ENCODE measurements at places on chromosomes 6 and 20.
A peak's percentile ranks its signal among the peaks of the same experiment; 100 is the strongest.

DNA sequence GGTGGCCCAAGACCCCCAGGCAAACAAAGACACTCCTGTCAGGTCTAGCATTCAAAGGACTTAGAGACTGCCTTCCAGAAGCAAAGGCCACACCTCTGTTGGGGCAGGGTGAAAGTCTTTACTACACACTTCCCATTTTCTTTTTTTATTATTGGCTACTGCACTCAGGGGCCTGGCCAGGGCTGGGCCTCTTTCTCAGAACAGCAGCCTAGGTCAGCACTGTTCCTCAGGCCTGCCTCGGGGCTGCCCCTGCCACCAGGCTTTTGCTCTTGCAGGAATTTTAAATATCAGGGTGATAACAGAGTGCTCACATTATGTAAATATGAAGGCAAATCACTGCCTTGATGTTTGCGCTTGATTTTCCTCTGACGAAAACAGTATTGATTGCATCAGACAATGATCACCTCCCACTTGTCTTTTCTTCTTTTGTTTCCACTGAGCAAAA is 18.5 kb downstream of the GSTA4 start:
- no peaks in the 10 kb centered on the region for H3K4me1 ChIP-seq
- H3K27me3 ChIP-seq, result no peaks in the 10 kb centered on the region
- H3K36me3 ChIP-seq, result no peaks in the 10 kb centered on the region
- H3K27ac ChIP-seq, result no peak overlapping the region

- no peaks in the 10 kb centered on the region for H3K36me3 ChIP-seq
- H3K27me3 ChIP-seq, result no peaks in the 10 kb centered on the region
- H3K27ac ChIP-seq, result no peak overlapping the region
- DNase-seq, result peak; percentile 93
These were observed 6.5 kb downstream of the PLEKHG1 start for GRCh38 chr6:150606168-150606591.

- DNase-seq, result no peak
- no peak overlapping the region for H3K27ac ChIP-seq
These were observed 559.4 kb downstream of the COL12A1 start for GRCh38 chr6:74646461-74646860.

- no peak overlapping the region for H3K27ac ChIP-seq
- DNase-seq, result no peak
- H3K36me3 ChIP-seq, result peaks cover 19% of the 10 kb centered on the region
- peaks cover 3% of the 10 kb centered on the region for H3K4me1 ChIP-seq
- H3K4me3 ChIP-seq, result no peak overlapping the region
These were observed 32.1 kb downstream of the TXNDC5 start for GRCh38 chr6:7878401-7878964.

DNA sequence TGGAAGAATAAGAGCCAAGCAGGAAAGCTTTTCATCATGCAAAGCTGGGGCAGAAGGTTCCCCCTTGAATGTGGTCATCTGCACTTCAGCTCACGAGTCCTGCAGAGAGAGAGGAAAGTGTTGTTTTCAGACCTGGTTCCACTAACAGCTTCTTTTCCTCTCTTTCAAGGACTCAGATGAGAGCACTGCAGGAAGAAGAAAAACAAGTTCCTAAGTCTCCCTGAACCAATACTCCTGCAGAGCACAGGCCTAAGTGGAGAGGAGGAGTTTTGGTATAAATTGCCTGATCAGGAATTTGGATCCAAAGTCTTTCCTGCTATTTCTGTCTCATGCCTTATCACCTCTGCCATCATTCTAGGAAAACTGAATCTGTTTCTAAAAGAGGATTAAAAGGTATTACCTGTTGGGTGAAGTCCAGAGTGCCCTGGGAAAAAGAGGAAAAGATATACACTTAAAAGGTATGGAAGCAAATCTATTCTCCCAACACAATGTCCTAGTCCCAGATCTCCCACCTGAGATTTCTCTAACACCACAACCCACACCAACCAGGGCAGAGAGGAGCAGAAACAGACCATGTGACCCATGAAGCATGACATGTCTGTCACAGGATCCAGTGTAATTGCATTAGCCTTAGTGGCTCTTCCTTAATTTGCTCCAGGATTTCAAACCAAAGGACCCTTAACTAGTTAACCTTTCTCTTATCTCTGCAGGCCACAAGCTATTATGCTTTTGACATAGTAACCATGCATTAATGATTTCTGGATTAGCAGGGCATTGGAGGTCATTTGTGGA is 12.2 kb downstream of the HLA-DRB5 start:
- H3K27ac ChIP-seq, result no peak overlapping the region
- no peak for DNase-seq
- no peaks in the 10 kb centered on the region for H3K4me1 ChIP-seq
- no peaks in the 10 kb centered on the region for H3K36me3 ChIP-seq
- H3K4me3 ChIP-seq, result no peak overlapping the region
- H3K27me3 ChIP-seq, result no peaks in the 10 kb centered on the region

- no peak overlapping the region for H3K4me3 ChIP-seq
- H3K36me3 ChIP-seq, result no peaks in the 10 kb centered on the region
- H3K27me3 ChIP-seq, result no peaks in the 10 kb centered on the region
- H3K4me1 ChIP-seq, result no peaks in the 10 kb centered on the region
- DNase-seq, result no peak
These were observed 239.8 kb upstream of the SULF2 start for GRCh38 chr20:48025051-48025515.

DNA sequence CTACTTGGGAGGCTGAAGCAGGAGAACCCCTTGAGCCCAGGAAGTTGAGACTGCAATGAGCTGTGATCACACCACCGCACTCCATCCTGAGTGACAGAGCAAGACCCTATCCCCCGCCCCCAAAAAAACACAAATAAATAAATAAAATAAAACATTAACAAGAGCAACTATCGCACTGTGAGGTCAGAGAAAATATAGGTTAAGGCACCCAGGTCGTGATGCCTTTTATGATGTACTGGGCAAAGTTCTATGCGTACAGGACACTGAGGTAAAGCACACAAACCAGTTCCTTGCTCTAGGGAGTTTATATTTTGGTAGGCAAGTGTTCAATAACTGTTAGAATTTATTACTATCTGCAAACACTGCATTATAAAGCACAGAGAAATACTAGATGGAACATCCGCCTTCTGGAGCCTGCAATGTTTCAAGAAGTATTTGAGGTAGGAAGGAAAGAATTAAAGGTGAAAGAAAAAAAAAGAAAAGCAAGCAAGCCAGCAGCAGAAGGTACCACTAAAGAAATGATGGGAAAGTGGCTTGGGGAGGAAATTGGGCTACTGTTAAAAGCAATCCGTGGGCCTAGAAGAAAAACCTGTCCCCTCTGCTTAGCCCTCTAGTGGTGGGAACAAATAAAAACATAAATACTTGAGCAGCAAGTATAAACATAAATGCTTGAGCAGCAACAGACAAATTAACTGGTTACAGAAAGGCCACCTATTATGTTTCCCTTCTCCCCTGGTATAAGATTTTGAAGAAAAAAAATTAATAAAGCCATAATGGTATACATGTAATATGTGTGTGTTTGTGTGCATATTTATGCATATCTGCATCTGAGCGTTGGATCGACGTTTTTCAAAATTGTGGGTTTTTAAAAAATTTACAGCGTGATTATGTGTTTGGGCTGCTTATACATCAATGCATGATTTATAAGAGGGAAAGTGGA is 128.0 kb downstream of the PHACTR1 start:
- H3K27me3 ChIP-seq, result no peaks in the 10 kb centered on the region
- no peaks in the 10 kb centered on the region for H3K4me1 ChIP-seq
- H3K36me3 ChIP-seq, result no peaks in the 10 kb centered on the region
- no peak overlapping the region for H3K4me3 ChIP-seq

DNA sequence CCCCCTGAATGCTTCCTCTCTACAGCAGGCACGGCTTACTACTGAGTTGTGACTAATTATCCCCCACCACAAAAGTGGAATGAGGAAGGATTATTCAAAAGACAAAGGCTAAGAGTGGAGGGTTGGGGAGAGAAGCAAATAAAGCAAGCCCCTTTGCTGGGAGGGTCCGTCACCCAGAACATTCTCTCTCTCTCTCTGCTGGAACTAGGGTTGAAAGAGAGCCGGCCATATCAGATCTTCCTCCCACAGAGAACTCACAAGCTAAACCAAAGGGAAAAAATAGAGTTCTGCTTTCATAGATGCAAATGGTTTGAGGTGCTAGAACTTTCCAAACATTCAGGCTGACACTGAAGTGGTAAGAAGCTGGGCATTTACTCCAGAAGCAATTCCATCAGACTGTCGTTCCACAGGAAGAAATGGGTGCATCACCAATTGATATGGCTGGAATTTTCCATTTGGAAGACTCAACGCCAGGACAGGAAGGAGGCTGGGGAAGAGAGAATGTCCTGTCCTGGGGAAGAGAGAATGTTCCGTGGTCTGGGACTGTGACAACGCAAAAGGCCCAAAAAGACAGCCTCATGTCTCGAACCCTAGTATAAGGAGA is 7.9 kb downstream of the ZMYND8 start:
- DNase-seq, result no peak
- no peaks in the 10 kb centered on the region for H3K27me3 ChIP-seq
- H3K4me3 ChIP-seq, result no peak overlapping the region
- H3K36me3 ChIP-seq, result no peaks in the 10 kb centered on the region

GRCh38 chr6:34527751-34528670 is 28.1 kb downstream of the SPDEF start:
- H3K36me3 ChIP-seq, result no peaks in the 10 kb centered on the region
- no peaks in the 10 kb centered on the region for H3K27me3 ChIP-seq
- H3K4me1 ChIP-seq, result no peaks in the 10 kb centered on the region

- H3K27me3 ChIP-seq, result no peaks in the 10 kb centered on the region
- H3K4me3 ChIP-seq, result no peak overlapping the region
- DNase-seq, result no peak
- H3K4me1 ChIP-seq, result peaks cover 7% of the 10 kb centered on the region
These were observed 41.5 kb downstream of the PLCB4 start for GRCh38 chr20:9110365-9110764.

DNA sequence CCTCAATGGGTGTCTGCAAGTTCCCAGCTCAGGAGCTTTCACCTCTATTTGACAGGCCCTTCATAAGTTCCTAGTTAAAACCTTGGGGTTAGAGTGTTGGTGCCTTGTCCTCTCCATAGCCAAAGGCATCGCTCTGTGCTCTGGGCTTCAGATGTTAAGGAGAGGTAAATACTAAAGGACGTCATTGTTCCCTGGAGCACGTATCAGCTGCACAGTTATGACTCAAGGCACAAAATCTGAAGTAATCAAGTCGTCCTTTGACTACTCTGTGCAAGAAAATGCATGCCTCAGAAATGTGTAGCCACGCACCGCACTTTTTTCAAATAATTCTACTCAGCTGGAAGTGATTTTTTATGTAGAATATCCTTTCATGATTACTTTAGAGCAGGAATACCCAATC is 240.8 kb upstream of the QKI start:
- H3K27ac ChIP-seq, result no peak overlapping the region
- no peaks in the 10 kb centered on the region for H3K4me1 ChIP-seq
- H3K4me3 ChIP-seq, result no peak overlapping the region
- no peaks in the 10 kb centered on the region for H3K36me3 ChIP-seq

- DNase-seq, result peak; percentile 92
- no peaks in the 10 kb centered on the region for H3K27me3 ChIP-seq
- peak within 1 kb of the TSS; percentile 83 for H3K27ac ChIP-seq
- H3K4me3 ChIP-seq, result peak within 1 kb of the TSS; percentile 86
- H3K4me1 ChIP-seq, result peaks cover 6% of the 10 kb centered on the region
These were observed at the start of gene MCM9 for GRCh38 chr6:118934461-118935330. MCM9 (minus strand) TSS chr6:118935159; CDS start chr6:118931723, 3,436 bp downstream.

DNA sequence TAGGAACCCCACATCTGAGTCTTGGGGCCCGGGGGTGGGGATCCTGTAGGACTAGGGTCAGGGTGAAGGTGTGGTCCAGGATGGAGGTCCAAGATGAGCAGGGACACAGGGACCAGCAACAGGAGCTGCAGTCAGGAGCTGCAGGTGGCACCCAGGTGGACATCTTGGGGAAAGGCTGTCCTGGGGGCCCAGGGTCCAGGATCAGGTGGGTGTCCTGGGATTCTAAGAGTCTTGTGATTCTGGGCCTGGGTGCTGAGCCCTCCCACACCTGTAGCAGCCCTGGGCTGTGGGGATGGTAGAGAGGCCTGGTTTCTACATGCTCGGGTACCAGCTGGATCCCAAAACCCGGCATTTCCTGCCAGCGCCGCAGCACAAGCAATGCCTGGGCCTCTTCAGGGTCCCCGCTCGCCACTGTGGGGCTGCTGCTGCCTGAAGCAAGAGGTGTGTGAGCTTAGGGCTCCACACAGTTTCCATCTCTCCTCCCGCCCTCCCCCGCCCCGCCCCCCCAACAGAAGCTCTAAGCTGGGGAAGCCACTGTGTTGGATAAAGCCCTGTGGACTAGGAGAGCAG is 20.7 kb downstream of the ERGIC3 start:
- no peaks in the 10 kb centered on the region for H3K27me3 ChIP-seq
- H3K4me3 ChIP-seq, result no peak overlapping the region
- no peaks in the 10 kb centered on the region for H3K4me1 ChIP-seq
- no peak overlapping the region for H3K27ac ChIP-seq

DNA sequence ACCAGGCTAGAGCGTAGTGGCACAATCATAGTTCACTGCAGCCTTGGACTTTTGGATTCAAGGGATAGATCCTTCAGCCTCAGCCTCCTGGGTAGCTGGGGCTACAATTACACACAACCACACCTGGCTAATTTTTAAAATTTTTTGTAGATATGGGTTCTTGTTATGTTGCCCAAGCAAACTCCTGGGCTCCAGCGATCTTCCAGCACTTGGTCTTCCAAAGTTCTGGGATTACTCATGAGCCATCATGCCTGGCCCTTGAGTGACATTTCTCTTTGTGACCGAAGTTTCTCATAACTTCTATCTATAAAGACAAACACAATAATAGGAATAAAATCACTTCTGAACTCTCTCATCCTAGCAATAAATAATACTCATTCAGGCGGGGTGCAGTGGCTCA is 26.1 kb upstream of the GMPR start:
- H3K27ac ChIP-seq, result no peak overlapping the region
- no peaks in the 10 kb centered on the region for H3K4me1 ChIP-seq

DNA sequence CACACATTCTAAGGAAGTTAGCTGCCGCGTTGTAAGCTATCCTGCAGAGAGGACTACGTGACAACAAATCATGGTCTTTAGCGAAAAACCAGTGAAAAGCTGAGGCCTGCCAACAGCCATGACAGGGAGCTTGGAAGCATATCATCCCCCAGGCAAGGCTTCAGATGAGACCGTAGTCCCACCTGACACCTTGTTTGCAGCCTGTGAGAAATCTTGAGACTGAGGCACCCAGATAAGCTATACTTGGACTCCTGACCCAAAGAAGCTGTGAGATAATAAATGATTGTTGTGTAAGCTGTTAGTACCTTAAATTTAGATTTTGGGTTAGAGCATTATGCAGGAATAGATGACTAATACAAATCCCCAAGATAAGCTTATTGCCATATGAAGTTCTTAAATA is 45.4 kb upstream of the SENP6 start:
- no peaks in the 10 kb centered on the region for H3K27me3 ChIP-seq
- no peaks in the 10 kb centered on the region for H3K4me1 ChIP-seq
- no peak overlapping the region for H3K4me3 ChIP-seq
- H3K27ac ChIP-seq, result no peak overlapping the region
- DNase-seq, result no peak
- H3K36me3 ChIP-seq, result no peaks in the 10 kb centered on the region

DNA sequence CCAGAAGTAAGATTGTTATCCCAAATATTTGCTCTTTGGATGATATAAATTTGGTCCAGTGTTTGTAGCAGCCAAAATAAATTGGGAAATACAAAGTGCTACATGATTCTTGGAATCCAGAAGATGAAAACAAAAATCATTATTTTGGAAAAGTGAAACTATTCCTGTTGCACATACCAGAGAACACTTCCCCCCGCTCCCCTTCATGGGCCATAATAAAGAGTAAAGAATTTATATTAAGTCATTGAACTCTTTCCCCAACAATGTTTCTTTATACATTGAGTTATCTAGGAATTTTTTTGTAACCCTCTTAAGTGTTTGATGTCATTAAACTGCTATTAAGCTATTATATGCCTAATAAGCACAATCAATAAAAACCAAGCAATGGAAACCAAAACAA is 490.4 kb upstream of the HS3ST5 start:
- no peaks in the 10 kb centered on the region for H3K4me1 ChIP-seq
- no peaks in the 10 kb centered on the region for H3K36me3 ChIP-seq
- no peak overlapping the region for H3K27ac ChIP-seq
- H3K27me3 ChIP-seq, result no peaks in the 10 kb centered on the region
- no peak overlapping the region for H3K4me3 ChIP-seq
- DNase-seq, result no peak
